ENCODE measurements at places on chromosomes 5 and 9. TPM values are rescaled to one million over a fixed set of nuclear protein-coding genes. Genes with fewer than 3 reads are reported as not detected.

- peak; percentile 39 for DNase-seq
Measured at GRCh38 chr5:158430166-158430797, 571.3 kb upstream of the CLINT1 start.

DNA sequence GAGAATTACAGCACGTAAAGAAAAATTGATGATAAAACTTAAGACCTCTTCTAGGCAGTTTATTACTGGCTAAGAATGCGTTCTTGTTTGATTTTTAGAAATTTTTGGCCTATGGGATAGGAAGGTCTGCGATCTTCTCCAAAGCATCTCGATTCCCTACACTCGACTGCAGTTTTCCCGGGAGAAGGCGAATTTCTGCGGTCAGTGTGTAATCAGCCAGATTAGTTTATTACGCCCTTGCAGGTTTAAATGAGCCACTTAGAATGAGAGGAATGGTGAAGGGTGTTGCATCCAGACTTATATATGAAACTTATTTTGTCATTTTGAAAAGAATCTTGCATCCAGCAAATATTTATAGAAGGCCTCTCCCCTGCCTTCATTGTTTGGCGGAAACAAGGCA lies 1.2 kb downstream of the MTAP start:
- DNase-seq: no peak

- no peak for DNase-seq
Measured at GRCh38 chr5:78260771-78261170, 33.7 kb downstream of the AP3B1 start.

DNA sequence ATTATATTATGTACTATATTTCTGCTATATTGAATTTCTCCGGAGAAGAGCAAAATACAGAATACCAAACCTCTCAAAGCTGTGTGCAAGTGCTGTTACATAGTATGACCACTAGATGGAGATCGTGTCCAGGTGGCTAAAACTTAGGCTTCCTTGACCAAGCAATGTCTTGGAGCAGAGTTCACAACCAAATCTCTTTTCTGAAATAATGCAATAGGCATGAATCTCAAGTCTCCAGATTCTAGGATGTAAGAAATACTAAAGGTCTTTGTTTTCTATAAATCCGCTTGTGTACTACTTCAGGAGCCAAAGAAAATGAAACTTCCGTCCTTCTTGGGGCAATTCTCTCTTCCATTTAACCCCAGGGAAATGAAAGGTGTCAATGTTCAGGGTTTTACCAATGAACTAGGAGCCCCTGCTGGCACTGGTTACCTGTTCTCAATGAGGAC lies 181.5 kb upstream of the RAI14 start:
- peak; percentile 74 for DNase-seq

DNA sequence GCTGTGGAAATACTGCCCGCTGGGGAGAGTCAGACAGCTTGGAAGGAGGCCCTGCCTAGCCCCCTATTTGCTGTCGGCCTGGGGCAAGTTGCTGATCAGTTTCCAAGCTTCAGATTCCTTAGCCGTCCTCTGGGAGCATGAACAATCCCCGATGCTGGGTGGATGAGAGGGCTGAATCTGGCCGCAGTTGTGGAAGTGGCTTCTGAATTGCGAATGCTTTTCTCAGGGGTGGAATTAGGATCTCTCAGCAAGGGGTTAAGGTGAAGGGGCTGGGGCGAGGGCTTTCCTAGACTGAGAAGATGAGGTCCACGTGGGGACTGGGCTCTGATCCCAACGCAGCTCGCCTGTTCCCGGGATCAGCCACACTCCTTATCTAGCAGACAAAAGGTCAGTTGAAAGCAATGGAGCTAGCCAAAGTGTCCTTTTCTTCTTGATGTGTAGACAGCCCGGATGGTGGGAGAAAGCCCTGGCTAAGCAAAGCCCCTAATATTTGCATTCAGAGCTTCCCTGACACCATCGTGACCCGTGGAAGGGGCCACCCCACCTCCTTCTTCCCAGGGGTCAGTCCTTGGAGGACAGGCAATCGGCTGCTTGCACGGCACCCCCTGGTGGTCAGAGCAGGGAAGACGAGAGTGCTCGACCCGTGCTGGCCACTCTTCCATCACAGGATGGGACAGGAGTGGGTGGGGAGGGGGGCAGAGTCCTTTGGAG lies 54.9 kb downstream of the COL15A1 start:
- DNase-seq: peak; percentile 80

GRCh38 chr5:115432691-115433090 lies 111.9 kb downstream of the FEM1C start:
- no peak for DNase-seq

GRCh38 chr5:146069780-146070099 lies 35.6 kb downstream of the PLAC8L1 start:
- DNase-seq: no peak

DNA sequence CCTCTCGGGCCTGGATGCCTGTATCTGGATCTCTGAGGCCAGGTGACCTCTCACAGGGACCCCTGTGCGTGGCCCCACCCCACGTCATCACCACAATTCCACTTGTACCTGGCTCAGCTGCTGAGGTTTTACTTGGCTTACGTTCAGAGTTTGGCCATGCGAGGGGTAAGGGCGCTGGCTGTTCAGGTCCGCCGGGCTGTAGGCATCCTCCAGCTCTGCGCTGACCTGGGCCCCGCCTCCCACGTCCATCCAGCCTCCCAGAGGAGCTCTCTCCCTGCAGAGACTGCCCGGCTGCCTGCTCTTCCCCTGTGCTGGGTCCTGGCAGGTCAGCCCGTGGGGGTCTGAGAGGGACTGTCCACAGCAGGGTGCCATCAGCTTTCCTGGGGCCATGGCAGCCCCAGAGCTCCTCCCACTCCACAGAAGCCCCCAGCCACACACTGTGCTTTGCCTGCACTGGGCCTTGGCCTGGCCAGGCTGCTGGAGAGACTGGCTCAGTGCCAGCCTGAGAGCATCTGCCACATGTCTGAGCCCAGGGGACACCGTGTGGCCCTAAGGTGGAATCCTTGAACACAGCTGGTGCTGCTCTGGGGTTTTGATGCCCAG lies 43.6 kb downstream of the SLC6A3 start:
- DNase-seq: no peak

- DNase-seq: no peak
Measured at GRCh38 chr5:40983781-40984180, 74.5 kb downstream of the C7 start.

- DNase-seq: no peak
Measured at GRCh38 chr5:75365740-75366139, 28.7 kb downstream of the HMGCR start.

DNA sequence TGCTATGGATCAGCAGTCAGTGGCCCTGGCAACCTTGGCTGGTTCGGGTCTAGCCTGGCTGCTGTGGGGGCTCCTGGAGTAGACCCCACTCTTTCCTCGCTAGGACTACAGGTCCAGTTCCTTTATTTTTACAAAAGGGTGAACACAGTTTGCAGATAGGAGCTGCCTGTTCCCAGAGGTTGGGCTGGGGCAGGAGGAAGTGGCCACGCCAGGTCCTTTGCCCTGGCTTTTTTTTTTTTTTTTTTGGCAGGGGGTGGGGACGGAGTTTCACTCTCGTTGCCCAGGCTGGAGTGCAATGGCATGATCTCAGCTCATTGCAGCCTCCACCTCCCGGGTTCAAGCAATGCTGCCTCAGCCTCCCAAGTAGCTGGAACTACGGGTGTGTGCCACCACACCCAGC lies 7.9 kb downstream of the SLC2A6 start:
- DNase-seq: no peak

GRCh38 chr5:67648201-67648671 lies 451.6 kb upstream of the CD180 start:
- DNase-seq: peak; percentile 99

DNA sequence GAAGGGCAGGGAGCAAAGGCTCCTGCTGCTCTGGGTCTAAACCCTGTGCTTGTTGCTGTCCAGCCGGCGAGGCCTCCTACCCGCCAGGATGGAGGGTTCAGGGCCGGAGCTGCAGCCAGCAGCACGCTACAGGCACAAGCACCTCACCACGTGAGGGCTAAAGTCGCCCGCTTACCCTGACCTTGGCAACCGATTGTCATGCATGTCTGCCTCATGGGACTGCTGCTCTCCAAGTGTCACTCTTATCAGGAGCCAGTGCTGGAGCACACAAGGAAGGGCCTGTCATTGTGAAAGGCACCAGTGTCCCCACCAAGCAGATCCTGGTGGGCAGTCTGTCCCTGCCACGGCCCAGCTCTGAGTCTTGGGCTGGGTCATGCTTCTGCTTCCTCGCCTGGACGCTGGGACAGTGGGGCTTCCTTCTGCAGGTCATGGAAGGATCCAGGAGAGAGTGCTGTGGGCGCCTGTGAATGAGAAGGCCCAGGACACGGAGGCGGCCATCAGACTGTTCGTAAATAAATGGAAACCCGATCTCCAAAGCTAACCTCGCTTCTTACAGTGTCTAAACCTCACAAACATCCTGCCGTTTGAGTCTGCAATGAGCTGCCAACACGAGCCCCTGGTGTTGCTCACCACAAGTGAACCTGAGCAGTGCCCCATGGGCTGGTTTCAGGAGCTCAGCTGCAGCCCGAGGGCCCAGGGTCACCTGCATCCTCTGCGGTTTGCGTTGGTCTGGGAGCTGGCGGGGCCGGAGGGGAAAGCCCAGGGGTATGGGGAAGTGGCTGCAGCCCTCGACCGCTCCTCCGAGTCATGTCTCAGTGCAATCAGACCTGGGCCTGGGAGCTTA lies 58.2 kb upstream of the RXRA start:
- no peak for DNase-seq

- no peak for DNase-seq
Measured at GRCh38 chr5:80185095-80185494, 70.8 kb downstream of the SERINC5 start.

The PCDHB13 gene
- 3.0 TPM for polyA plus RNA-seq

The KCNV2 gene
- polyA plus RNA-seq: 0.08 TPM

The FABP6 gene
- 0.47 TPM for polyA plus RNA-seq

The CCDC171 gene
- 1.9 TPM for polyA plus RNA-seq

The ZDHHC11B gene
- polyA plus RNA-seq: 4.8 TPM

The CDH9 gene
- polyA plus RNA-seq: not detected

The ABLIM3 gene
- polyA plus RNA-seq: 109 TPM

The MED27 gene
- 13.1 TPM for polyA plus RNA-seq

The RIGI gene
- 7.1 TPM for polyA plus RNA-seq

The RAB3C gene
- 0.69 TPM for polyA plus RNA-seq
